HFF-Myc (cell line): ENCODE measurements at places on chromosomes 5 and 9.

- DNase-seq, result no peak
Measured at GRCh38 chr9:93301291-93301811, 117.4 kb downstream of the WNK2 start.

DNA sequence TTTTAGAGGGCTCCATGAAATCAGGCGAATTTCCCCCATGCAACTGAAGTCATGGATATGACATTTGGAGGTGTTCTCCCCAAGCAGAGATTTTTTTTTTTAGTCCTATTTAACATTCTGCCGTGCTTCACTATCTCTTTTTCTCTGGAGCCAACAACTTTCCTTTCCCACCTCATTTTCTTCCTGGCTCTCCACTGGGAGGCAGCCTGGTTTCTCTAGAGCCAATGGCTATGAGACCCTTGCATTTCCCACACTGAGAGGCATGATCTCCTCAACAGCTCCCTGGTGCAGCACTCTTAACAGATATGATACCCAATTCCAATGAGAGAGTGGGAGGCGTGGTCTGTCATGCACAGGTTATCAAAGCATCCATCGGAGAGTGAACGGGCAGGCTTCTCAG, 310.8 kb downstream of the DRD1 start:
- no peak for DNase-seq

- DNase-seq, result peak; percentile 36
Measured at GRCh38 chr5:176441921-176442323, 6.3 kb upstream of the FAF2 start.

GRCh38 chr9:128045831-128046230, 21.3 kb downstream of the NAIF1 start:
- DNase-seq, result no peak

GRCh38 chr5:18881615-18882014, 1106.4 kb downstream of the CDH18 start:
- no peak for DNase-seq

DNA sequence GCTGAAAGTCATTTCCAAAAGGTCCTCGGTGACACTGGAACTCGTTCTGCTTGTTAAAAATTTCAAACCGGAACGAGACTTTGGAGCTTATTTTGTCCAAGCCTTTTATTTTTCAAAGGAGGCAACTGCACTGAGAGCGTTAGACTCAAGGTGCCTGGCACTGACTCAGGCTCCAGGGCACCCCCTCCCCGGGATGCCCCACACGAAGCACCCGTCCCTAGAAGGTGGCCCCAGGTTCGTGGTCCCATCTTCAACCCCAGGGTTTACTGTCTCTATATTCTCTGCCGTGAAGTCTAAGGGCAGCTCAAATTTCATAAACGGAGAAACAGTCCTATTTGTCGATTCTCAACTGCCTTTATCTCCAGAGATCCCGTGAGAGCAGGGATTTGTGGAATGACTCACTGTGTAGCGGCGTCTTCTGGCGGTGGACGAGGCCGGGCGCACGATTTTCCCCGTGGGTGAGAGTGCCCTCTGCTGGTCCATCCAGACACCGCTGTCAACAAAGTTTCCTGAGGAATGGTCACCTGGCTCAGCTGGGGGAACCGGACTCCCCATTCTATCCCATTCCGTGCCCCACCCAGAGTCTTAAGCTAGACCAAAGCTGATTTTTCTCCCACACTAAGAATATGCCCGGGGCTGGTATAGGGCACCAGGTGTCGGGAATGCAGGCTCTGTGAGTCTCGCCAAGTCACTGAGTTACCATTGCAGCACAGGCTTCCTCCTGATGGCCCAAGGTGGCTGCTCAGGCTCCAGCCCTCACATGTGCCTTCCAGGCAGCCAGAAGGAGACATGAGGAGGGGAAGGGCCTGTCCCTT, 27.1 kb upstream of the SLC6A19 start:
- peak; percentile 47 for DNase-seq
